ENCODE measurements at places on chromosomes 16 and 17. TPM values are rescaled to one million over a fixed set of nuclear protein-coding genes. Genes with fewer than 3 reads are reported as not detected.

Gene HOXB4
- total RNA-seq = 3.6 TPM

GRCh38 chr17:74758848-74759168 is 10.4 kb downstream of the NHERF1 start:
- DNase-seq = no peak

DNA sequence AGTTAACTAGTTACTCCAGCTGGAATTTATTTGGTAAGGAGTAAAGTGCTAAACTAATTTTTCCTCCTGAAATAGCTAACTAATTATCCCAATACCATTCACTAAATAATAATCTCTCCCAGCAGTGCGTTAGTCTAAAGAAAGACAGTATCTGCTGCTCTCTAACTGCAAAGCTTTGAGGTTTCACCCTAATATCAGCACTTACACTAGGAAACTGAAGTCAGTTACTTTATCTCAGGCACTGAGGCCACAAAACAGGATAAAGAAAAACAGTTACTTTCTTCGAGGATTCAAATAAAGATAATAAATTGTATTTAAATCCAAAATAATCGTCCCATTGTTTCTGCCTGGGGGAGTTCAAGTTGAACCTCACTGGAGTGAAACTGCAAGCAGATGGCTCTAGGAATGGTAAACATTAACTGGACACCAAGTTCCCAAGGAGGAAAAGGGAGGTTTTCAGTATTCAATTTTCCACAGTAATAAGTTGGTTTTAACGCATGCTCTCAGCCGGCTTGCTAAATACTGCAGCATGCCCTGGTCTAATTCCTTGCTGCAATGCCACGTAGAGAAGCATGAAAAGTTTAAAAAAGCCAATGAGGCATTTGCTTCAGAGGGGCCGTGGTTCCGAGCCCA is 20.0 kb upstream of the FOXJ1 start:
- DNase-seq = no peak

DNA sequence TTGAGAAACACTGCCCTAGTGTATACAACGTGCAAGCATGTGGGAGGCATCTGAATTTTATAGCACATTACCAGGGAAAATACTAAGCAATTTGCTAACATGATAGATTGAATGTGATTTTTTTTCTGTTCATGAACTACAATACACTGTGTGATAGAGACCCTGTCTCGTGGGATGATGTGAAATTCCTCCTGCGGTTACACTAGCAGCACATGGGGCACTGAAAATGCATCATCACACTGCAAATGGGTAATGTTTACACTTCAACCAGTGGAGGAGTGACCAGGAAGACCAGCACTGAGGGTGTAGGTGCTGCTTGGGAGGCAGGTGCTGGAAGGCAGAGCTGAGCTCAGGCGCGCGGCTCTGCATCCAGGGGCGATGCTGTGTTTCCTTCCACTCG is 28.8 kb downstream of the ORC6 start:
- DNase-seq = no peak

Gene EPX
- not detected for total RNA-seq

DNA sequence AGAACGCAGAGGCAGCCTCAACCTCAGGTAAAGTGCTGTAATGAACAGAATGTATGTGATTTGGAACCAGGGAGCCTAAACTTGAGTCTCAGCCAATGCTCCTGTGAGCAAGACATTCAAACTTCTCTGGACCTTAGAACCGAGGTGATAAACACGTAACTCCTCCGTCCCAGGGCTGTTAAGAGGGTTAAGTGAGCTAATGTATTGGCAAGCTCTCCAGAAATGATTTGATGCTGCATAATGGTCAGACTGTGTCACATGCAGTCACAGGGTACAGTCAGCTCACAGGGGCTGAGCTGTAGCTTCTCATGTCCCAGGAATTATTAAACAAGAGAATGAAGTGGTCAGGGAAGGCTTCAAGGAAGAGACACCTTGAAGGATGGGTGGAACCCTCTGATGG is 10.0 kb upstream of the SLC4A1 start:
- DNase-seq = no peak

Gene EMC6
- 24.9 TPM for total RNA-seq

Gene NHERF2
- 27.5 TPM for total RNA-seq

GRCh38 chr17:22242472-22242871 is 550.1 kb downstream of the KCNJ18 start:
- DNase-seq = no peak

GRCh38 chr17:28549236-28550132 is 2.9 kb downstream of the UNC119 start:
- no peak for DNase-seq

GRCh38 chr17:57881143-57881542 is 31.3 kb upstream of the MRPS23 start:
- no peak for DNase-seq

GRCh38 chr16:73347500-73348375 is 299.8 kb upstream of the ZFHX3 start:
- DNase-seq = no peak

GRCh38 chr16:2465653-2466415 is 5.3 kb upstream of the NTN3 start:
- no peak for DNase-seq

Gene KRTAP9-4
- total RNA-seq = not detected

DNA sequence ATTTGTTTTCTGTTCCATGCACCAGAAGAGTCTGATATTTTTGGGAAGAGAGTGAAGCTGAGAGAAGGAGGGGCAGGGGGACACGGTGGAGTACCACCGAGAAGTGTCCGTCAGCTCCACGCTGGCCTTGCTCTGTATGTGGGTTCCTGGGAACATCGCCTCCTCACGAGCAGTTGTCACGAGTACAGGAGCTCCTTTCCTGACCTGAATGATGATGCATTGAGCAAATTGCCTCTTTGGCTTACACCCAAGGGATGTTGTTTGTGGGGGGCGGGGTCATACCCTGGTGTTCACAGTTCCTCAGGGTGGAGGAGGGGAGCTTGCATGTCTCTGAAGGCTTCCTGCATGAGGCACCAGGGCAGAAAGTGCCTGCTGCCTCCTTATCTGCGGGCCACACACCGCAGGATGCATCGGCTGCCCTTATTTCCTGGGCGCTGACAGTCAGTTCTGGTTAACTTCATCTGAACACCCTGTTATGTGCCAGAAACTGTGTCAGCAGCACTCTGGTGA is 36.2 kb downstream of the RGS9 start:
- peak; percentile 38 for DNase-seq

Gene HIGD1B
- total RNA-seq = not detected

Gene PDF
- total RNA-seq = 32.3 TPM

Measured in kidney epithelial cell (primary cell).